NCI-H1092 treated with DMSO at 0.1 percent for 48 hours (cell line): ENCODE measurements at places on chromosomes 2 and 18.

DNA sequence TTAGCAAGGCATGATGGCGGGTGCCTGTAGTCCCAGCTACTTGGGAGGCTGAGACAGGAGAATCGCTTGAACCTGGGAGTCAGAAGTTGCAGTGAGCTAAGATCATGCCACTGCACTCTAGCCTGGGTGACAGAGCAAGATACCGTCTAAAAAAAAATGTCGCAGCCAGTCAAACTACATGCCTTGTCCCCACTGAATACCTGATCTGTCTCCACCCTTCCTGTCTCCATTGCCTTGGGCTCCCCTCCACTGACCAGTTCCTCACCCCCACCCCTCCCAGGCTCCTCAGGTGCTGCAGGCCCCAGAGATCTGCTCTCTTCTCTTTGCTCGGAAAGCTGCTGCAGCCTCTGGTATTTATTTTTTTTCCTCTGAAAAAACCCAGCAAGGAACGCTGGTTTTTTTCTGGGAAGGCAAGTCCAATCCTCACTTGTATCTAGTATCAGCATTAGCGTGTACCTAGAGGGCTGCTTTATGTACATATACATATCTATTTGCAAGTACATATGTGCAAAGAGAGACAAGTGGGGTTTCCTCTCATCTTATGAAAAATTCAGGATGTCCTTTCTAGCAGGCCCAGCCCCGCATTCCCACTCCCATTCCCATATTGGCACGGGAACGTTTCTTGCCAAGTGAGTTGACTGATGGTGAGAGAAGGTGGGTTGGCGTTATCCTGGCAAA lies 4.4 kb downstream of the PSD4 start:
- DNase-seq = no peak

DNA sequence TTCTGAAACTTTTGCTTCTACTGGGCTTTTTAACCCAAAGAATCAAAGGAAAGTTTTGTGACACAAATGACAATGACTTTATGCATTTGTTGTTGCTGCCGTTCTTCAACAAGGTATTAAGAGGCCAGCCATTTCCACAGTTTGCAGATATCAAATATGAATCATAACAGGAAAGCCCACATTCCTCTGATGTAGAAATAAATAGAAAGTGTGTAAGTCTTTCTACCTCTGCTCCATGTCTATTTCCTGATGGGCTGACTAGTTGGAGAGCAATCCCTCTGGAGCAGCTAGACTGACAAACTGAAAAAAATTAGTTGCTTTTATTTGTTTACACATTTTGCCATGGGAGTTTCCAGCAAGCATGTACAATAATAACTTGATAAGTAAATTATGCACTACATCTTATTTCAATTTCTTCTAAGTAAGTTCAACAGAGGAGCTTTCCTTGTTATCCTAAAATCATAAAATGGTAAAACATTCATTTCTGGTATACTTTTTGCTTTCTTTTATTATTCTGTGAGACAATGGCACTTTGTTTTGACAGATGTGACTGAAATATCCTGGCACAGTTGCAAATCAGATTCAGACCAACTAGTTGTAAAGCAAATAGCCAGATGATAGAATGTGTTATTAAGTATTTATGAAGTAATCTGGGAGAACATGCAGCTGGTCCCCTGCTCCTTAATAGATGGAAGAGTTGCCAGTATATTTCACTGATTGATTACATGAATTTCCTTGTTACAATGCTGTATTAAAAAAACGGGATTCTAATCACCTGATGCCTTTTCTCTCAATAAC lies 266.7 kb downstream of the METTL4 start:
- no peak for DNase-seq

- DNase-seq = no peak
Observed at GRCh38 chr2:157182834-157183396, 74.6 kb upstream of the GALNT5 start.

DNA sequence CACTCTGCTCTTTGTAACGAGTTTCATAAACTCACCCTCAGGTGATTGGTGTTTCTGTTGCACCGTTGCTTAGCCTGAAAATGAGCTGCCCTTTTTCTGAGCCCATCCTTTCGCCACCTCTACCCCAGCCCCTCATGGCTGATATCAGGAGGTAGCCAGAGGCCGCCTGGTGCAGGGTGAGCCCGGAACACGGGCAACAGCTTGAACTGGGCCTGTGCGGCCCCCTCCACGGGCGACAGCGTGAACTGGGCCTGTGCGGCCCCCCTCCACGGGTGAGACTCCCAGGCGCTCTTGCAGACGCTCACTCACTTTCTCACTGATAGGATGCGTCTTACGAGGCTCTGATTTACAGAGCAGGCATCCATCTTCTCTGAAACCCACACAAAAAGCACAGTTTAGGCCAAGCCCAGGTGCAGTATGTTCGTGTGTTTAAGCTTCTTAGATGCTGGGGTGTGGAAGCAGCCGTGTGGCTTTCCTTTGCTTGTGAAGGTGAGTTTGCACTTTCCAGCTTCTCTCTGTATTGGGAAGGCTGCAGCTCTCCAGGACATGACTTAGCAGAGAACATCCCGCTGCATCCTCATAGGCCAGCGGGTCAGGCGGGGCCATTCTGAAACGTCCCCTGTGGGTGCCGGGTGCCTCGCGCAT lies 83.5 kb downstream of the NFATC1 start:
- no peak for DNase-seq
